ENCODE measurements at places on chromosomes 5 and 9.

DNA sequence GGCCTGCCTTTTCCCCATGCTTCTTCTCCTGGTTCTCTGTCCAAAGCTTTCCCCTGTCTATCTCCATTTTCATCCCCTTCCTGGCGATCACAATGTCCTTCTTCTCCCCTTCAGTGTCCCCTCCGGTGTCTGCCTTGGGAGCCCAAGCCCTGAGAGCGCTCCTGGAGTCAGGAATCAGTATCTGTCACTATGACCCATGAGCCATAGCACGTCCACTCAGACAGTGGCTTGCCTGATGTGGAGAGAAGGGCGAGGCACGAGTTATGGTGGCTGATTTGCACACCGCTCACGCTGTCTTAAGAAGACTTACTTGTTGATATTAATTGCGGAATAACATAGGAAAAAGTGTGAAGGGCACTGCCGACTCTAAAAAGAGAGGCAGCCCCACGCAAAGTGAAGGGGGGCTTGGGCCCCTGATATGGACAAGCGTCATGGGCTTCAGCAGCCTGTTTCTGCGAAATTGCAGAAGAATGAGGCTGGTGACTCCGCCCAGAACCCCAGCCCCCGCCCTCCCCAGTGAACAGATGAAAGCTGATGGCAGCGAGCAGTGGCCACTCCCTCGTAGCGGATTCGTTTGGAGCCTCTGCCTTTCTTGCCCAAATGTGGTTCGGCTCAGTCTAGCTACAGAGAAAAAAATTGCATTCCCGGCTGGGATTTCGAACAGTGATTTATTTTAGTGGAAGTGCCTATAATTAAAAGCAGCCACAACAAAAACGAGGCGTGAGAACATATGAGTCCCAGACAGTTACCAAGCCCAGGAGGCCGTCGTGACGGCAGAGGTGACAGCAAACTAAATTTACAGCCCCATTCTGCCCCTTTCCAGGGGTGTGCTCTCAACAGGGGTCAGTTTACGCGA lies 149.8 kb downstream of the ICE1 start:
- no peak for DNase-seq

GRCh38 chr5:79076819-79077218 lies 7.3 kb downstream of the BHMT2 start:
- DNase-seq, result no peak

DNA sequence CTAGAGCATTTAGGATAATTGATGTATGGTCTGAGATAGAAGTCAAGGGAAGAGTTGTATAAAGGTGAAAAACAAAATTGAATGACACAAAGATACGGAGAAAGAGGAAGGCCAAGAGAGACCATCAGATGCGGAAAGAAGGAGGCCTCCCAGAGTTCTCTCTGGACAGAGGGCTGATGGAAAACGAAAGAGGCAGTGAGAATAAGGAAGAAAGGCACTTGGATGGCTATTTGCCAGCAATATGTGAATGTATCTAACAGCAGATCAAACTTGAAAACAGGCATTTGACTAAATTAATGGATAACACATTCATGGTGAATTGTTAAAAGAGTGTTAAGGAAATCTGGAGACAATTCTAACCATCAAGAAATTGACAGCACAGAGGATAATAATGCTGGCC lies 2.4 kb upstream of the DOCK8 start:
- DNase-seq, result no peak

GRCh38 chr5:159887050-159887449 lies 29.2 kb upstream of the ADRA1B start:
- DNase-seq, result no peak
